ENCODE measurements at places on chromosomes 4 and X.

DNA sequence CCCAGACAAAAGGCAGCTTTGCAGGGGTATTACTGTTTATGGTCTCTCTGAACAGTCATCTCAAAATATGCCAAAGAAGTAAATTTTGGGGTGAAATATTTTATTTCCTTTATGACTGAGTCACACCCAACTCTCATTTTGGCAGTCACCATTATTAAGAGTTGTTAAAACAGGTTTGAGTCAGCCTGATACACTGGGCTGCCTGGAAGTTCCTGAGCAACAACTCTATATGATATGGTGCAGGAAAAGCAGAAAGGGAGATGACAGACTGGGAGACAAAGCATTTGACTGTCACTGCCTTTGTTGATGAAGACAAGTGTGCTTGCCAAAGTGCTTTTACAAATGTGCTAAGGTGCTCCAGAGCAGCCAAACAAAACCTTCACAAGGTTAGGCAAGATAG, 1263.5 kb downstream of the PCDH7 start:
- no peak for DNase-seq
- no peak overlapping the region for H3K27ac ChIP-seq
- H3K4me1 ChIP-seq: no peaks in the 10 kb centered on the region
- no peak overlapping the region for H3K4me3 ChIP-seq

GRCh38 chr4:70564033-70564432, 28.0 kb upstream of the AMBN start:
- H3K36me3 ChIP-seq: no peaks in the 10 kb centered on the region
- no peak overlapping the region for H3K4me3 ChIP-seq
- no peak overlapping the region for H3K27ac ChIP-seq
- no peak for DNase-seq

DNA sequence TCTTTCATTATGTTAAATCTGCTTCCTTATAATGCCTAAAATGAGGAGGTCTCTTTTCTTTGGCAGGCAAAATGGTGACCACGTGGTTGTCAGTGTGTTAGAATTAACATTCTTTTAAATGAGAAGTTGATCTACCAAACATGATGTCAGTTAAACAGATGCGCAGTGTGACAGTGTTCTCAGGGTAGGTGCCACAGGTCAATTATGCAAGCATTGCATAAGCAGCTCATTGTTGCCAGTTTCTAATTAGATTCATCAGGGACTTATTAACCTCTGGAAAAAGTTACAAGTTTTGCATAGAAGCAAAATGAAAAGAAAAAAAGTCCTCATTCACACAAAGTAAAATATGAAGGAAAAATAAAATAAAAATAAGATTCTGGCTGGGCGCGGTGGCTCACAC, 324.1 kb upstream of the GALNT7 start:
- H3K4me3 ChIP-seq: no peak overlapping the region
- H3K27ac ChIP-seq: no peak overlapping the region

DNA sequence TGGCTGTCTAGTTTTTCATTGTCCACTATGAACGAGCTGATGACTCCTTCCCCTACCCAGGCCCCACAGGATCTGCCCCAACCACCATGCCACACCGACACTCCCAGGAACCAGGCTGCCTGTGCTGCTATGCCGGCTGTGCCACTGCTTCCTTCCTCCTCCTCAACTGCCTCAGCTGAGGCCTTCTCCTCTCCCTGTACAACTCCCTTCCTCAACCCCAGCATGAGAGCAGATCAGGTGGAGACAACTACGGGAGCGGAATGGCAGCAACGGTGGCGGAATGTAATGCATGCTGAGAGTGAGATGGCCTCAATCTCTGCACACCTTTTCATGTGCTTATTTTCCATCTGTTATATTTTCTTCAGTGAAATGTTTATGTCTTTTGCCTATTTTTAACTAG, 76.3 kb upstream of the ASB12 start:
- H3K36me3 ChIP-seq: no peaks in the 10 kb centered on the region
- no peak overlapping the region for H3K27ac ChIP-seq
- no peak for DNase-seq
- no peak overlapping the region for H3K4me3 ChIP-seq

DNA sequence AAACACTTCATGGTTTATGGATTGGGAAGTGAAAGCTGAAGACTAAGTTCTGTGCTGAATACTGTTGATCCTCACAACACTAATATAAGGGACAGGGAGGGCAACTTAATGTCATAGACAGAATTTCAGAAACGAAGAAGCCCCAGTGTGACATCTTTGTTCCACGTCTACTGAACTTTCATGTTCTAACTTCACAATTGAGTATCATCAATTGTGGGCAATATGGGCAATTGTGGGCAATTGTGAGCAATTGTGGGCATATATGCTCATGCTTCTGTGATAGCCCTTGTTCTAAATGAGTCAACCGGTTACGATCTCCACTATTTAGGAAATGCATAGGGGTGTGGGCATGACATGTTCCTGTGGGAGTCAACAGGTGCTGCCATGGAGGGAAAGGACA, 33.7 kb downstream of the CYBB start:
- H3K4me3 ChIP-seq: no peak overlapping the region
- no peaks in the 10 kb centered on the region for H3K4me1 ChIP-seq
- H3K36me3 ChIP-seq: no peaks in the 10 kb centered on the region
- no peak for DNase-seq
